AG09309 (cell line): ENCODE measurements at places on chromosomes 5 and 9.

DNA sequence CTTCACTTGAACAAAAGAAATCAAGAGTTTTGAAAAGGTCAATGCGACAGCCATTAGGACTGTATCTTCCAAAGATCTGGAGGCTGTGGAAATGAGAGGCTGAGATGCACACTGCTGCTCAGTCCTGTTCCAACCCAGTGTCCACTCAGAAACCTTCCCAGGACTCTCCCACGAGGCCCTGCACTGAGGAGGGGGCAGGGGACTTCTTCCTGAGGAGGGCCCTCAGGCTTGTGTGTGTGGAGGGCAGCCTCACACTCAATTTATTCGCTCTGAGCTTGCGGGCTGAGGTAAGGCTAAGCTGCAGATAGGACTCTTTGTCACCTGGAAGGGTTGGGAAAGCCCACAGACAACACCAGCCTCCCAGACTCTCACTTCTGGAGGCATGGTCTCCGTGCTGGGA is 69.6 kb upstream of the ROR2 start:
- no peak for DNase-seq

DNA sequence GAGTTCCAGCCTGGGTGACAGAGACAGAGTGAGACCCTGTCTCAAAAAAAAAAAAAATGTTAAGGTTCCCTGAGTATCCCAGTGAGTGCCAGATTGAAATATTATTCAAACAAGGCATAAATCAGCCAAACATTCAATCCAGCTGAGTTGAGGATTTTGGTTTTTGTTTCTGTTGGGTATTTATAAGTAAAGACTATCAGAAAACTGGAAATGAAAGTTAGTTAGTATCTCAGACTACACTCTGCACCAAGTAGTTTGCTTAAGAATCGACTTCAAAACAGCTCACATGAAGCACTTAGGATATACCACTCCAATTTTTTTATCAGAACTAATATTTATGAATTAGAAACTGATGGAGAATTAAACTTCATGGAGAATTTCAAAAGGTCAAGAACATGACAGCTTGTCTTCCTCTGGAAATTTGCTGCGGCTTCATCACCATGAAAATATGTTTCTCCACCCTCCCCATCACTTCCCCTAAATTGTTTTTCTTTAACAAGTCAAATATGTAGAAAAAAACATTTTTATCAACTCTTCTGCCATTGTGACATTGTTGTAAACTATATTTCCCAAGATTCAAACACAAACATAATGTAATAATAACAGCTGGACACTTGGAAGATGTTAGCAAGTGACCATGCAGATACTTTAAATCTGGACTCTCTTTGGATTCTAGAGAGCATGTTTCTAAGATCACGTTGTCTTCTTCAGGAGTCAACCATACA is 110.0 kb upstream of the PTGER4 start:
- DNase-seq: no peak

- DNase-seq: no peak
These were observed 350.8 kb downstream of the ENC1 start for GRCh38 chr5:74289691-74290090.

- DNase-seq: no peak
These were observed 251.5 kb downstream of the HSPA4 start for GRCh38 chr5:133303298-133303697.

- DNase-seq: no peak
These were observed 479.5 kb upstream of the DAP start for GRCh38 chr5:11240293-11241190.

DNA sequence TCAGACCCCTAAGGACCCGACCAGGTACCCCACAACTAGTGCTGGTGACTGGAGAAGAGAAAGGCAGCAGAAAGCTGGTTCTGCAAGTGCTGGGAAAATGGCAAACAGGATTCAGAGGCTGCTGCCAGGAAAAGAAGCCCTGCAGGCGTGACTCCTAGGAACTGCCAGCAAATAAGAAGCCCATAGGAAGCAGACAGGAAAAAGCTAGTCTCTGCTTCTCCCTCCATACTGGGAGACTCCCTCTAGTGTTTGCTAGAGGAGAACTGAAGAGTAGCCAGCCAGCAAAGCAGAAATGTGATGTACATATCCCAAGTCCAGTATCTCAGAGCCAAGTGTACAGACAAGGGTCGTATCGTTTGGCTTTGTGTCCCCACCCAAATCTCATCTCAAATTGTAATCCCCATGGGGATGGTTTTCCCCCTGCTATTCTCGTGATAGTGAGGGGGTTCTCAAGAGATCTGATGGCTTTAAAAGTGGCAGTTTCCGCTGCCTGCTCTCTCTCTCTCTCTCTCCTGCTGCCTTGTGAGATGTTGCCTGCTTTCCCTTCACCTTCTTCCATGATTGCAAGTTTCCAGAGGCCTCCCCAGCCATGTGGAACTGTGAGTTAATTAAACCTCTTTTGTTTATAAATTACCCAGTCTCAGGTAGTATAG is 38.1 kb upstream of the TUSC1 start:
- DNase-seq: peak; percentile 75

DNA sequence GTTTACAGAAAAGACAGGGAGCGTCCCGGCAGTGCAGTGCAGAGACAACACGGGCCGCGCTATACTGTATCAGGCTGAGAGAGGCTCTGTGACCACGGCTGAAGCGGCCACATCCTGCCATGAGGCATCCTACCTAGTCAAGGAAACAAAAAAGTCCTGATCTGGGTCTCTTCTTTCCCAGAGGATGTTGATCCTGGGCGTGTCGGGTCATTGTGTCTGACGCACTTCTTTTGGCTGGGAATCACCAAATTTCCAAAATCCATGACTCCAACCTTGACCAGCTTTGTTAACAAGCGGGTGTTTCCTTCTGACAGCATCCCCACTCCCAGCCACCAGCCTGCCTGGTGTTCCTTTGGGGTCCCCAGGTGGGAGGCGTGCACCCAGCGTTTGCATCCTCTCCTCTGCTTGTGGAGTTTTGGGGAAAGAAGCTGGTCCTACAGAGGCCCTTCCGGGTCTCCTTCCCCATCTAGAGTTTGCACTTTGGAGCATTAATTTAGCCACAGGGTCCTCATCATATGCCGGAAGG is 91.4 kb upstream of the RAI14 start:
- no peak for DNase-seq

DNA sequence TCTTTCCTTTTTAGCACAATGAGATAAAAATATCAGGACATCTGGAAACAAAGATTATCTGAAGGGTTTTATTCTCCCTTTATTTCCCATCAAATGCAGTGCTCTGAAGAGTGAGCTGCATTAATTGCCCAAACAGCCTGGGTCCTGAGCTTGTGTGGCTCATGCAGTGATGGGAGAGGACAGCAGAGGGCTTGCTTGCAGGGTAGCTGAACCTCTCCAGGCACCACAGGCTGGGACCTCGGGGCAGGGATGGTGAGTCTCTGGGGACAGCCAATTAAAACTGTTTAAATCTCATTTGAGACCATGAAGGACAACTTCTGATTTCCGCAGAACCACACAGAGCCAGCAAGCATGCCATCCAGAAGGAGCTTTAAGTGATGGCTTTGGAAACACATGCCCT is 71.2 kb downstream of the PLAC8L1 start:
- no peak for DNase-seq

GRCh38 chr9:101265261-101265660 is 119.5 kb downstream of the BAAT start:
- DNase-seq: no peak

DNA sequence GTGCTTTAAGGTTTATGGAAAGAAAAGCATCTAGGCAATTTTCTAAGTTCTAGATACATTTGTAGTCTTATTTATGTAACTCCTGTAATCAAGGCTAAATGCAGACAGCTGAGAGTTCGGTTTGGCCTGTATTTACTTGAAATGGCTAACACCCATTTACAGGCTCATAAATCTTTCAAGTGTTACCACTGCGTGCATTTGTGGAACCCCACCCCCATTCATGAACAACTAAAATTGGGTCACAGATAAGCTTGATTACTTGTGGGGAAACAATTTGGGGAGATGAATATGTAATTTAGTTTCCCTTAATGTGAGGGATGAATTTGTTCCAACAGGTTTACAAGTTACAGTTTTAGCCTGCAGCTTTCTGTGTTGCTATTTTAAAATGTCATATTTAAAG is 360.6 kb downstream of the ARRDC3 start:
- DNase-seq: no peak

- no peak for DNase-seq
These were observed 85.1 kb downstream of the FBXL7 start for GRCh38 chr5:15585128-15585527.

DNA sequence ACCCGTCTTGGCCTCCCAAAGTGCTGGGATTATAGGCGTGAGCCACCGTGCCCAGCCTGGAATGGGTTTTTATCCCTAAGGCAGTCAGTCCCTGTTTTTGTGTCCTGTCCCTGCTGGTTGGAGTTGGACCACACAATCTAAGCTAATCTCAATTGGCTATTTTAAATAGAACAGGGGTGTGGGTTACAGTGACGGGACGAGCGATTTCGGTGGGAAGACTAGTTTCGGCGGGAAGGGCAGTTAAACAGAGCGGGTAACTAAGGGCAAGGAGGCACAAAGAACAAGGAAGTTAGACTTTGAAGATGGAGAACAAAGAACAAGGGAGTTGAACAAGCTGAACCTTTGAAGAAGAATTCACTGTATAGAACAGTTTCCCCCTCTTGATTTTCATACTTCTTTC is 1.4 kb downstream of the GTF3C5 start:
- DNase-seq: no peak

DNA sequence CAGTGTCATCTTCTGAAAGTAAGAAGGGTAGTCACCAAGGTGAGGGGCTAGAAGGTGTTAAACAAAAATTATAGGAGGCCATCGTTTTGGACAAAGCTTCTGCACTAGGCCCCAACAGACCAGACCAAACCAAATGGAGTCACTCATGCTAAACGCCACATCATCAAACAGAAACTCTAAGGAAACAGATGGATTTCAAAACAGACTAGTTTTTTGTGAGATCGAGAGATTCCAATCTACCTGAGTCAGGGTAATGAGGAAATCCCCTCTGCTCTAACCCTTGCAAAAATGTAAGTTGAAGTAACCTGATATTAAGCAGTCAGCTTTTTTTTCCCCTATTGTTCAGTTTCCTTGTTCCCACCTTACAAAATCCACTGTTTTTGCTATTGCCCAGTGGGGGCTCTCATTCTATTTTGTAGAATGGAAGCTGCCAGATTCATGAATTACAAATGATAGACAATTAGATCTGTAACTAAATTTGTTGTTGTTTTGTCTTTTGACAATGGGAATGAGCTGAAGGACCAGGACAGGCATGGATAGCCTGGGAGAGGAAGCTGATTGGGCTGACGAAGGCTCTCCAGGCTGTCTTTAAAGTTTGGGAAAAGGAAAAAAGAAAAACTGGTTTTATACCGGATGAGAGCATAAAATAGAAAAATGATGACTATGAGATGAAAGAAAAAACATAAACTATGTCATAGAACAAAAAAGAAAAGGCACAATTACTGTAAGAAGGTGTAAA is 94.7 kb upstream of the ADAMTSL1 start:
- DNase-seq: peak; percentile 72

- no peak for DNase-seq
These were observed 16.2 kb upstream of the IL3 start for GRCh38 chr5:132044207-132044606.

DNA sequence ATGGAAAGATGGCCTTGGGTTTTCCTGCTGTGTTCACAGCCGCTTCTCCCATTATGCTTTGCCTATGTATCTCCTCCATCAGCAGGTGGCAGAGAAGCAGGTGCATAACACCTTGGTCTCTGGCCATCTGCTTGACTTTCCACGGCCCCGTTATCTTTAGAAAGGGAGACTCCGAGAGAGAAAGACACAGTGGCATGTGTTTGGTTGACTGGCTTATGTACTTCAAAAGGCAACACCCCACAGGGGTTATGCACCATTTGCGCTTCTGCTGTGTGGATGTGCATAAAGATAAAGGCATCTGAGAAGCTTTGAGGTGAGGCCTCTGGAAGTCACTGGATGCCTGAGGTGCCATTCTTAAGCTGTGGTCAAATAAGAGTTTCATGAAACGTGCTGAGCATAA is 138.4 kb downstream of the EGFLAM start:
- no peak for DNase-seq

- DNase-seq: no peak
These were observed 23.4 kb upstream of the CORO2A start for GRCh38 chr9:98215821-98216220.

DNA sequence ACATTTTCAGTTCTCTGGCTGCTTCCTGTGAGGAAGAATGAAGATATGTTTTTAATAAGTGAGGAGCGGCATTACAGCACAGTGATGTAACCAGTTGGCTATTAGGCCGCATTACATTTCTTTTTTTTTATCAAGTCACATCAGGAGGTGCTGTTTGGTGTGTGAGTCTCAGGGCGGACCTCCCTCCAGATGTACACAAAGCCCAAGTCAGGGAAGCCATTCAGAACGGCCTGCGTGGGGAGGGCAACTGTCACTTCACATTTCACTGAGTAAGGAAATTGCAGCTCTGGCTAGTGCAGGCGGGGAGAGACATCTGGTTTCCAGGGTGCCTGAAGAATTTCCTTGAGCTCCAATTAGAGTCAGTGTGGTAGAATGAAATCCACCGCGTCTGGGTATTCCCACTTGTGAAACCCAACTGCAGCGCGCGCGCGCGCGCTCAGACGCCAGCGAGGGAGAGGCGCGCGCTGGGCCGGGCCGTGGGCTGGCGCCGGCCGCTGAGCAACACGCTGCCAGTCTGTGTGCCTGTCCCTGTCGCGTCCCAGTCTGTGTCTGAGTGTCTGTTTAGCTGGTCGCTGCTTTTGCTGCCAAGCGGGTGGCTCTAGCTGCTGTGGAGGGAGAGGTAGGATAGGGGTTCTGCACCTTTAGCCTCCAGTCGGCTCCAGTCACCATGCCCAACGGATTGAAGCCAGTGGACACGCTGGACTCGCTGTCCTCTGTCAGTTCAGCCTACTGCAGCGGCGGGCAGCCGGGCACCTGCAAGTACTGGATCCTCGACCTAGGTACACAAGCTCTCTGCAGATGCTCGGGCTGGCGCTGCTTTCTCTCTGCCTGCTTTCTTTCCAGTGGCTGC is 140.8 kb upstream of the OTULINL start:
- peak; percentile 85 for DNase-seq

GRCh38 chr9:88523056-88523455 is 11.9 kb upstream of the NXNL2 start:
- no peak for DNase-seq

GRCh38 chr9:11686733-11687132 is 1006.5 kb upstream of the TYRP1 start:
- no peak for DNase-seq

- DNase-seq: no peak
These were observed 608 bp downstream of the ELOVL7 start for GRCh38 chr5:60843386-60843935.

GRCh38 chr5:32645246-32645645 is 59.9 kb downstream of the SUB1 start:
- DNase-seq: no peak

GRCh38 chr5:131384616-131385214 is 120.9 kb downstream of the CDC42SE2 start:
- DNase-seq: no peak
